ENCODE measurements at places on chromosomes 3 and 15.

DNA sequence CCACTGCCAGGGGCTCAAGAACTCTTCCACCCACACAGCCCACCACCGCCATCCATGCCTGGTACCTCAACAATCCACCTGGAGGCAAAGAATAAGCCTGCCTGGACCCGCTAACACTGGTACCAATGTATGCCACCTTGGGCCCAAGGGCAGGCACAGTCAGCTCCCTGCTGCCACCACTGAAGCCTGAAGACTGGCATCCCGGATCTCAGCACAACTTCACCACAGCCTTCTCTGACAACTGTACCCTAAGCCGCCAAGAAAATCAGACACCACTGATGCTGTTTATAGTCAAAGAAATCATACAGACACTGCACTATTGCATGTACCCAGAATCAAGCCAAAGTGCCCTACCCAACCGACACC is 56.3 kb downstream of the IGSF11 start:
- DNase-seq = no peak

- no peak for DNase-seq
Measured at GRCh38 chr3:48268381-48268935, 27.6 kb downstream of the ZNF589 start.

DNA sequence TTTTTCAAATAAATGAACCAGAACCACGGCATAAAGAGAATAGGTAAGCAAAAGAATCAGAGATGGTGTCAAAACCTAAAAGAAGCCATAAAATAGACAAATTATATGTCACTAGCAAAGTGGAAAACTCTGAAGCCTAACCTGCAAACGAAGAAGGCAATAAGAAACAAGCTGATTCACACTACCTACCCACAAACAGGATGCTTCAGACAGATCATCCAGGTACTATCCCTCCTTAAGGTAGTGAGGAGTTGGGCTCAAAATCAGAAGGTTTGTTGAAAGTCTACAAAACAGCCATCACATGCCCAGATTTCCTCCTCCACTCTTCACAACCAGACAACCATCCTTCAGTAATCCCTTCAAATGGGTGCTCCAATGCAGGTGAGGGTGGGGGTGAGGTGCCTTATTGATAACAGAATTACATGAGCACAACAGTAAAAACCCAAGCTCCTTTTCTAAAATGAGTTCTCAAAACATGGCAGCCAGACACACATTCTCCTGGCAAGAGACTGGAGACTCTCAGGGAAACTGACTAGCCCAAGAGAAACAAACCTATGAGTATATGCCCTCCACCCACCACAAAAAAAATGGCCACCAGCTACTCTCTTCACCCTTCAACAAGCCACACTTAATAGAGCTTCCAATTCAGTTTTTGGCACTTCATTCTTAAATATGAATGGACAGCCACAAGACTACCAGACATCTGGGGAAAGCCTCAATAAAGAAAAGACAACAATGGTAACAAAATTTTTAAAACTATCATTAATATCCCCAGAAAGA is 6.4 kb downstream of the KPNA1 start:
- DNase-seq = no peak

DNA sequence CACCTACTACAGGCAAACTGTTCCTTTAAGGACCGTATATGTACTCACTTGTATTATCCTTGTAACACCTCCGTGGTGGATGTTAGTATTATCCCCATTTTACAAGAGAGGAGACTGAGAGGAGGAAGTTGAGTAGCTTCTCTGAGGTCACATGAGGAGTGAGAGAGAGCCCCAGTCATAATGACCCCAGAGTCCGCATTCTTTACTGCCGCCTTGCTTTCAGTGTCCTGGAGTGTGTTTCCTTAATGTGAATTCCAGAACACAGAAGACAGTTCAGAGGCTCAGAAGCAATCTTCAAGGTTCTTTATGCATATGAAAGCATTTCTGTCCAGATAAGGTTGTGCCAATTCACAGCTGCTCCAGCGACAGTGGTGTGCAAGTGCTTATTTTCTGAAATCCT is 199.2 kb downstream of the CACNA2D3 start:
- no peak for DNase-seq

GRCh38 chr15:74315626-74316025 is 51.8 kb downstream of the CYP11A1 start:
- no peak for DNase-seq
